IMR-90 (cell line): ENCODE measurements at places on chromosomes 7 and 10. TPM values are rescaled to one million over a fixed set of nuclear protein-coding genes. Genes with fewer than 3 reads are reported as not detected.

SAP25 gene
- total RNA-seq: not detected in 2 replicates

C7orf25 gene
- 6.1 and 8.9 TPM in 2 replicates for total RNA-seq

SFR1 gene
- total RNA-seq: 1.6 and 5.6 TPM in 2 replicates

FFAR4 gene
- total RNA-seq: not detected in 2 replicates

UTF1 gene
- not detected in 2 replicates for total RNA-seq

CASP7 gene
- total RNA-seq: 16.7 and 20.3 TPM in 2 replicates

DNA sequence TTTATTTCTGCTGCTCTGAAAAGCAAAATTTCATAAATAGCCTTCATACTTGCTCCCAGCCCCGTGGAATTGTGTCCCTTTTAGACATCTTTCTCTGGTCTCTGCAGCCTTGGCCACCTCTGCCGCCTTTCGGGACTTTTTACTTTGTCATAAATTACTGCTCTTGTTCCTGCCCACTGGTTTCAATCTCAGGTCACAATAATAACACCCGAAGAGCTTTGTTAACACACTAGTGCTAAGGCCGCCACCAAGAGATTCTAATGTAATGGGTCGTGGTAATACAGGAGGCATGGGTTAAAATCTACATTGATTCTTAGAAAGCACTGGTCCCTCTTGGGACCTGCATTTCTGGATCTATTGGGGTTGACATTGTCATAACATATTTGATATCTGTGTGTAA is 276.0 kb upstream of the VWC2 start:
- DNase-seq: no peak

DNA sequence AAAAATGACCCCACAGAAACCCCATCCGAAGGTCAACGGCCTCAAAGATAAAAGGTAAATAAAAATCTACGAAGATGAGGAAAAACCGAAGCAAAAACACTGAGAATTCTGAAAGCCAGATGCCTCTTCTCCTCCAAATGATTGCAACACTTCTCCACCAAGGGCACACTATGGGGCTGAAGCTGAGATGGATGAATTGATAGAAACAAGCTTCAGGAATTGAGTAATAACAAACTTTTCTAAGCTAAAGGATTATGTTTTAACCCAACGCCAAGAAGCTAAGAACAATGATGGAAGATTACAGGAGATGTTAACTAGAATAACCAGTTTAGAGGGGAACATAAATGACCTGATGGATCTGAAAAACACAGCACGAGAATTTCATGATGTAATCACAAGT is 127.8 kb downstream of the MACC1 start:
- DNase-seq: no peak

DNA sequence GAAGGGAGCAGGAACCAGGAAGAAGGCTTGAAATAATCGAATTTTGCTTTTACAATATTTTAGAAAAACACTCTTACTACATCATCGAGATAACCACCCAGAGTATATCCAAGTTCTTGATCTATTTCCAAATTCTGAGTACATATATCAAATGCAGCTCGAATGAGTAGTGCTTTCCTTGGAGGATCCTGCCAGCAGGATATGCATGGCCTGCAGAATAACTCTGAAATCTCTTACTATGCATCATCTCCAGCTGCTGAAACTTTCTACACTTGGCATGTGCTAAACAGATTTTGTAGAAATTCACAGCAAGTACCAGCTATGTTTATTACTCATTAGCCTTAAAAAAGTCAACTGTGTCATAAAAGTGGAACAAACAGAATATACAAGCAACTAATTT is 44.0 kb upstream of the ANK3 start:
- peak; percentile 86 for DNase-seq

DNA sequence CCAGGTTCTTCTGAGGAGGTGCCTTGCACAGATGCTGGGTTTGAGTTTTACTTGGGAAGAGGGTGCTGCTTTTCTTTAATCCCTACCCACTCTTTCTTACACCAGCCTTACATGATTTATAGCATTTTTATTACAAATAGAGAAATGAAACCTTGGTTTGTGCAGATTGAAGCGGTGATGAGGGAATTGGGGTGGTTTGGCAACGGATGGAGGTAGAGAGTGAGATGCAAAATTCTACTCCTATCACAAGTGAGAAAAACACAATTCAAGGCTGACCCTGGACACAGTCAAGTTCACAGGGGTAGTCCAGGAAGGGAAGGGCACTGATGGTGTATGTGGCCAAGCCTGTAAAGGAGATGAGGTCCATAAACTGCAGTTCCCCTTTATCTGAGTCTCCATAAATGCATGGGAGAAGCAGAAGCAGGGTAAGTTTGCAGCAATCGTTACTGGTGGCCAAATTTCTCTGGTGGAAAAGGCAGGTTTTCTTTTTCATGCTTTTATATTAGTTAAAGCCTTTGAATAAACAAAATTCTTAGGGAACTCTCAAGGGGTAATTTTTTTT is 214.3 kb downstream of the JAZF1 start:
- no peak for DNase-seq

- DNase-seq: no peak
These were observed 49.1 kb downstream of the PLCE1 start for GRCh38 chr10:94042834-94043175.
